Esophagus muscularis mucosa (tissue), 4 donors: ENCODE measurements at places on chromosomes 4 and X. TPM values are rescaled to one million over a fixed set of nuclear protein-coding genes. Genes with fewer than 3 reads are reported as not detected.

The PLS3 gene
- total RNA-seq, result 76.8 TPM

- no peak for DNase-seq
Observed at GRCh38 chrX:133482056-133482952, 67.0 kb upstream of the GPC4 start.

DNA sequence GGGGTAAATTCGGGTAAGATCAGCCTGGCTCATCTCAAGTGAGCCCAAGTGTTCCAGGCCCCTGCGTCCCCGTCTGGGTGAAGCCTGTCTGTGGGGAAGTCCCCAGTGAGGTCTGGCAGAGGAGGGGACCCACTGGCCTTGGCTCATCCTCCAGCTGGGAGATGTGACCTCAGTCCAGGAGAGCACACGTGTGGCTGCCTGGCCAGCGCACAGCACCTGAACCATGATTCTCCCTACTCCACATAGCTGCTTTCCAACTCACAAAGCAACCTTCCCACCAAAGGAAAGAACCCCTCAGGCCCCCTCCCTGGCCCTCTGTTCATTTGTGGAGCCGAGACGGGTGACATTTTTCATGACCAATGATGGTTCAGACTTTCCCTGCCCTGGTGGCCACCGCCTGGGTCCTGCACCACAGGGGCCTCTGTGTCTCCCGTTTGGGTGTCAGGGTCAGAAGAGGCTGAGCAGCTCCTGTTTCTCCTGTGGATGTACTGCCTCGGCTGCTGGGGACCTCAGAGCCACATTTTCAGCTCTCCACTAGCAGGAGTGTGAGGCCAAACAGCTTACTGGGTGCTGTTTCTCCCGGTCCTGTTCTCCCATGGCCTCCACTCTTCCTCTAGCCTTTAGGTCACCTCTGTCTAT, 111.4 kb downstream of the CPZ start:
- DNase-seq, result no peak

The UGT2B7 gene
- not detected for total RNA-seq

The GPR78 gene
- total RNA-seq, result not detected

The SPON2 gene
- total RNA-seq, result 72.9 TPM
